ENCODE measurements at places on chromosomes 16 and 17. TPM values are rescaled to one million over a fixed set of nuclear protein-coding genes. Genes with fewer than 3 reads are reported as not detected.

The SMTNL2 gene
- total RNA-seq = 25.5 TPM

DNA sequence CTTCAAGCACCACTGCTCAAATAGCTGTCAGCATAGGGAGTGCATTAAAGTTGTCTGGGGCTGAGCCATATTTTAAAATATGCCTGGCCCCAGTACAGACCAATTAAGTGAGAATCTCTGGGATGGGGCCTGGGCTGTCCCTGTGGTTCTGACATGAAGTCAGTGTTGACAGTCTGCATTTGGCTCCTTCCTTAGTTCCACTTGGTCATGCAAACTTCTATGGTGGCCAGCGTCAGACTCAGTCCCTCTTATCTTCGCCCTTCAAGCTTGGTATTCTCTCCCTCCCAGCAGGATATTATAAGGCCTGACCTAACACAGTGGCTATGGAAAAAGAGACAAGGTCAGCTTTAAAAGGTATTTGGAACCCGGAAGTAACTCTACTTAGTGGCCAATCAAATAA is 177.2 kb downstream of the PMP22 start:
- no peak for DNase-seq

- no peak for DNase-seq
These were observed 13.0 kb downstream of the UNC45B start for GRCh38 chr17:35160354-35161201.

The CHTF18 gene
- 105 TPM for total RNA-seq

GRCh38 chr17:50101346-50102163 is 6.4 kb downstream of the PDK2 start:
- no peak for DNase-seq

Data from type B pancreatic cell (in vitro differentiated cells).